Kidney tubule cell (primary cell): ENCODE measurements at places on chromosomes 11 and 22.

GRCh38 chr11:79081471-79082031 lies 359.3 kb downstream of the TENM4 start:
- DNase-seq, result peak; percentile 92

- DNase-seq, result peak; percentile 49
These were observed 7.3 kb upstream of the NCF4 start for GRCh38 chr22:36853407-36854099.

DNA sequence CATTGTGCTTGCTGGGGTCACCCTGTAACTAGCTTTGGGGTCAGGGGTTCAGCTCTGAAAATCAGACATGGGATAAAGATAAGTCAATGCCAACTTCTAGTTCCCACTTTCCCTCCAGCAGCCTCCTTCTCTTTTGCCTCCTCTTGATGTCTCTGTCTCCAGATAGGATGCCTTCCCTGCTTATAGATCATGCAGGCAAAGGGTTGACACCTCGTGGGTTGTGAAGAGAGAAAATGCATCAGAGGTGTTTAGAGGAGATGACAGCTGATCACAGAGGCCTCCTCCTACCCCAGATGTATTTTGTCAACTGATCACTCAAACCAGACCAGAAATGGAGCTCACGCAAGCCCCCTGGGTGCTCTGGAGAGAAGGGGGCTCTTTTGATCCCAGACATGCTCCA lies 337.8 kb downstream of the BUD13 start:
- DNase-seq, result no peak

GRCh38 chr22:41436322-41437113 lies 10.1 kb downstream of the TOB2 start:
- no peak for DNase-seq

DNA sequence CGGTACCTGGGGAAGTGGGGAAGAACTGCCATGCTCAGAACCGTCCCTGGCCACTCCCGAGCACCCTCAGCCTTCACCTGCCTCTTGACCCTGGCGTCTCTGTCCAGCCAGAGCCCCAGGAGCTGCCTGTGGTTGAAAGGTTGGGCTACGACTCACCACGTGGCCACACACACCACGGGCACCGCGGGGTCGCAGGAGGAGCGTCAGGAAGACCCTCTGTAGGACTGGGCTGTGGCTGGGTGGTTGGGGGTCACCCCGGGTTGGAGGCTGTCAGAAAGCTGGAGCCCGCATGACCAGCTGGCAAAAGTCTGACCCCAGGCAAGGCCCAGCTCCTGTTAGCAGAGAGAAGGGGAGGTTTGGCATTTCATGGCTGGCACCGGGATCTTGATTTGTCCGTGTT lies 11.5 kb downstream of the KRTAP5-5 start:
- DNase-seq, result no peak

DNA sequence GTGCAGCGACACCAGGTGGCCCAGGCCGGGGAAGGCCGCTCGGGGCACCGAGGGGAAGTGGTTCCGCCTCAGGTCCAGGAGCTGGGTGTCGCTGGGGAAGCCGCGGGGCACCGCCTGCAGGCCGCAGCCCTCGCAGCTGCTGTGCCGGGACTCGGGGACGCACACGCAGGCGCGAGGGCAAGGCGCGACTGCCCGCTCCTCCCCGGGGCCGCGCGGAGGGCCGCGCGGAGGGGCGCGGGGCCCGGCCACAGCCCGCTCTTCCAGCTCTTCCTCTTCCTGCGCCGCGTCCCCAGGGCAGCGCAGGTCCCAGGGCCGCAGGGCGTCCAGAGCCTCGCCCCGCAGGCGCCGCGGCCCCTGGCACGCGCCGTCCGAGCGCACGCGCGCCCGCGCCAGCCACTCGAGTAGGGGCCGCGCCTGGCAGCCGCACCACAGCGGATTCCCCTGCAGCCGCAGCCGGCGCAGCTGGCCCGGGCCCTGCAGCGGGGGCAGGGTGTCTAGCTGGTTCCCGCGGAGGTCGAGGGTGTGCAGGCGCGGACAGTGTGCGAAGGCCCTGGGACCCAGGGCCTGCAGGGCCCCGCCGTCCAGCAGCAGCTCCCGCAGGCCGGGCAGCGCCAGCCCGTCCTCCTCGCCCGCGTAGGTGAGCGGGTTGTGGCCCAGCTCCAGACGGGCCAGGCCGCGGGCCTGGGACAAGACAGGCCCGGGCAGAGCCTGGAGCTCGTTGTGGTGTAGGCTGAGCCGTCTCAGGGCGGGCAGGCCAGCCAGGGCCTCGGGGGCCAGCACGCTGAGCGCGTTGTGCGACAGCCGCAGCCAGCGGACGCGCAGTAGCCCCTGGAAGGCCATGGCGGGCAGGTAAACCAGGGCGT lies 2.8 kb downstream of the CHADL start:
- DNase-seq, result peak; percentile 84

- no peak for DNase-seq
These were observed 395.9 kb upstream of the CCDC90B start for GRCh38 chr11:83681906-83682610.

- DNase-seq, result no peak
These were observed 858 bp upstream of the APOBEC3A start for GRCh38 chr22:38956551-38956950.

DNA sequence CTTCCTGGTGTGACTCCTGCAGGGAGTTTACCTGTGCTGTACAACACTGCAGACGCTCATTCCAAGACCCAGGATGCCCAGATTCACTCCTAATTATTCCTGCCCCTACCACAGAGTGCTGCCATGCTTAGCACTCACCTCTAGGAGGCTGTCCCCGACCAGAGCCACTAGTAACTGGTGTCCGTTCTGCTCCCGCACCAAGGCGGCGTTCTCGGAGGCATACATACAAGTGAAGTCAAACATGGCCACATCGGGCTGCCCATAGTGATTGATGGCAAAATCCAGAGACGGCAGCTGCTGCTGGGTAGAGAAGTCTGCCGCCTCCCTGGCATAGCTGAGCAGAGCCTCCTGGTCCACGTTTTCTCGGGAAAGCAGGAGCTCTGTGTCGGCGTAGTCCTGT lies 122.3 kb upstream of the BID start:
- peak; percentile 57 for DNase-seq

GRCh38 chr11:62144641-62145255 lies 20.9 kb downstream of the INCENP start:
- no peak for DNase-seq
